ENCODE measurements at places on chromosomes 5 and 9.

DNA sequence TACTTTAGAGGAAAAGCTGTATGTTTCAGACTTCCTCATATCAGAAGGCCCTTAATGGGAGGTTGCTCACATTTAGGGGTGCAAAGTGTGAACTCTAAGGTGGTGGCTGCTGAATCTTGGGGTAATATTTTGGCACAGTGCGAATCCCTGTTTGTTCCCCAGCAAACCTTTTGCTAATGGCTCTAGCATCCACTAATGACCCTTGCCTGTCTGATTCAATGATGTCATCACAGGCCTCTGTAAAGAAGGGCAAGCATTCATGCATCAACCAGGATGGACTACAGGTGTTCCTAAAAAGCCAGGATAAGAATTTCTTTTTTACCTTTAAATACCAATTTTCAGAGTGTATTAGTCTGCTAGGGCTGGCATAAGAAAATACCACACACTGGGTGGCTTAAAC lies 20.4 kb downstream of the TMEM171 start:
- no peak for DNase-seq

- DNase-seq: no peak
These were observed 1113.7 kb upstream of the WWC1 start for GRCh38 chr5:167177736-167178135.

GRCh38 chr5:14915291-14915952 lies 43.8 kb upstream of the ANKH start:
- peak; percentile 61 for DNase-seq

- no peak for DNase-seq
These were observed 70.2 kb upstream of the LPCAT1 start for GRCh38 chr5:1593903-1594356.

DNA sequence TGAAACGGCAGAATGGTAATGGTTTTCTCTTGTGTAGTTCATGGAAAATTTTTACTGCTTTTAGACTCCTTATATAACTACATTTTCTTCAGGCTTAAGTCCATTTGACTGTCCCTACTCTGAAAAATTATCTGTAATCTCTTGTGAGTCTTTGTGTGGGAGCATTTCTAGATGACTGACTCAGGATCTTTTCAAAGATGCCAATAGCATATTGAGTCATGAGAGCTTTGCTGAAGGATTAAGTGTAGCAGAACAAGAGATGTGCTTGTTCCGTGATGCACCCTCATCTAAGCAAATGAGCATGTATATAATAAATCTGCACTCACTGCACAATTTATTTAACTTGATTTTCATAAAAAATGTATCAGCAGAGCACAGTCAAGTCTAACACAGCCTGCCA lies 298.7 kb upstream of the CDH6 start:
- no peak for DNase-seq
